ENCODE measurements at places on chromosomes 3 and 15. TPM values are rescaled to one million over a fixed set of nuclear protein-coding genes. Genes with fewer than 3 reads are reported as not detected.

GRCh38 chr15:26015516-26016075 is 152.5 kb upstream of the ATP10A start:
- no peak for DNase-seq

DNA sequence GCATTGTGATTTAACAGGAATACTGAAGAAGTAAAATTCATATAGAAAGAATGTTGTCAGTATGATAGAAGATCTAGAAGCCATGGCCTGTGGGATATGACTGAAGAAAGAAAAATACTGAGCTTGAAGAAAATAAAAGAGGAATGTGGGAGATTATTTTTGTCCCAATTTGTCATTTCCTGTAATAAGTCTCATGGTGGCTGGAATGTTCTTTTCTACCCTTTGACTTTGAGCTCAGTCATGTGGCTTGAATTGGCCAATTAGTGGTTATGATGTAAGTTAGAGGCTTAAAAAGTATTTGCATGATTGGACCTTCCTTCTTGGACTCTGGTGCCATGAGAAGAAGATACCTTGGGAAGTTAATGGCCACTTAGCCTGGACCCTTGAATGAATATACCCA is 14.1 kb downstream of the APH1B start:
- DNase-seq, result no peak

DNA sequence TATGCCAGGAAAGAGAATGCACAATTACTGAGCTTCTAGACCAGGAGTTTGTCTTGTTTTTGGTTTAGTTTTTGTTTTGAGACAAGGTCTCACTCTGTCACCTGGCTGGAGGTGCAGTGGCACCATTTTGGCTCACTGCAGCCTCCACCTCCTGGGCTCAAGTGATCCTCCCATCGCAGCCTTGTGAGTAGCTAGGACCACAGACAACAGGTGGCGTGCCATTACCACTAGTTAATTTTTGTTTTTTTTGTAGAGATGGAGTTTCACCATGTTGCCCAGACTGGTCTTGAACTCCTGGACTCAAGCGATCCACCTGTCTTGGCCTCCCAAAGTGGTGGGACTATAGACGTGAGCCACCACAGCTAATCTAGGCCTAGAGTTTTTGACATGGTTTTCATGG is 104.4 kb upstream of the CCDC54 start:
- DNase-seq, result no peak

- no peak for DNase-seq
These were observed 81.4 kb downstream of the FOXP1 start for GRCh38 chr3:71502066-71502625.

- no peak for DNase-seq
These were observed at the start of gene MEGF11 for GRCh38 chr15:66253418-66254088. Gene MEGF11, minus strand, starts transcription at chr15:66253750. Its CDS starts 125,347 bp downstream, at chr15:66128403.

Gene LRRC15
- total RNA-seq, result not detected

Gene GOLGA6L7
- not detected for total RNA-seq

GRCh38 chr3:129673012-129673411 is 66.5 kb upstream of the PLXND1 start:
- no peak for DNase-seq

DNA sequence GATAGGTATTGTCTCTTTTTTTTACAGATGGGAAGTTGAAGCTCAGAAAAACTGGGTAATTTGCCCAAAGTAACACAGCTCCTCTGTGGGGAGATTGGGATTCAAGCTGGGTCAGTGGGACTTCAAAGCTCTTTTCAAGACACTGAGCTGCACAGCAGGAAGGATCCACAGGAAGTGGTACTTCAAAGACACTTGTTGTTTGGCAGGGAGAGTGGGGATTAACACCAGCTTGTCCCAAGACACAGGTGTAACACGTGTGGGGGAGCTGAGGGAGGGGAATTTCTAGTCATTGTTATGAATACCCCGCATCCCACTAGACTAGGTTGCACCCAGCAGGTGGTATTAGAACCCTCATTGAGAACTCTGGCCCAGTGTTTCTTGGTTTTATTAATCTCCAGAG is 116.0 kb downstream of the FOXB1 start:
- no peak for DNase-seq

GRCh38 chr15:69786136-69786701 is 311.5 kb downstream of the TLE3 start:
- DNase-seq, result no peak

- no peak for DNase-seq
These were observed 11.4 kb downstream of the ANPEP start for GRCh38 chr15:89802986-89803824.

Gene LRRC3B
- total RNA-seq, result not detected

GRCh38 chr3:154040283-154040682 is 80.9 kb upstream of the ARHGEF26 start:
- no peak for DNase-seq

DNA sequence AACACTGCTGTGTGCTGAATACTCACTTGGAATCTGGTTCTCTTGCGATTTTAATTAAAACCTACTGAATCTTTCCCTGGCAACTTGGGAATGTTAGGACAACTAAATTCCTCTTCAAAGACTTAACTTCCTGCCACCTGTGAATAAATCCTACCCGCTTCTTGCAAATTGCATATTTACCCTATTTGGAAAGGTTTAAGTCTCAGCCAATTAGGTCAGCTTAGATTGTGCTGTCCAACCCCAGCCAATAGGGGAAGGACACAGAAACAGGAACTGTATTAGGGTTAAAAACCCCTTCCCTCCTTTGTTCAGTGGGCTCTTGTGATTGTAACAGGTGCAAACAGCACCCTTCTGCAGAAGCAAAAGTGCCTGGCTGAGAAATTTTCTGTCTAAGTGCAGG is 38.6 kb upstream of the FSTL1 start:
- DNase-seq, result no peak

DNA sequence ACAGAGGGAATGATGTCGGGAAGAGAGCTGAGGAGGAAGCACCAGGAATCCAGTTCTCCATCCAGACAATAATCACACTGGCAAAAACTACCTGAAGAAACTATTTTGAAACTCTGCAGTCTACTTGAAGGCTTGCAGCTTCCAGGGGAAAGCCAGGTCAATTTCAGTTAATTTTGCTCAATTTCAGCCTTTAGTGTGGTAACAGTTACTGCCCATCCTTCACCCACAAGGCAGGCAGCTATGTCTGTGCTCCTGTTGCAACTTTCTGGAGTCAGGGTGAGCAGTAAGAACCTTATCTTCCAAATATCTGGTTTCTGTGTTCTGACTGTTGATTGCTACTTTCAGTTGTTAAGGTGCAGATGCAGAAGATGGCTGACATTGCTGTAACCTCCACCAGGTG is 221.7 kb downstream of the ADAMTS17 start:
- DNase-seq, result no peak

DNA sequence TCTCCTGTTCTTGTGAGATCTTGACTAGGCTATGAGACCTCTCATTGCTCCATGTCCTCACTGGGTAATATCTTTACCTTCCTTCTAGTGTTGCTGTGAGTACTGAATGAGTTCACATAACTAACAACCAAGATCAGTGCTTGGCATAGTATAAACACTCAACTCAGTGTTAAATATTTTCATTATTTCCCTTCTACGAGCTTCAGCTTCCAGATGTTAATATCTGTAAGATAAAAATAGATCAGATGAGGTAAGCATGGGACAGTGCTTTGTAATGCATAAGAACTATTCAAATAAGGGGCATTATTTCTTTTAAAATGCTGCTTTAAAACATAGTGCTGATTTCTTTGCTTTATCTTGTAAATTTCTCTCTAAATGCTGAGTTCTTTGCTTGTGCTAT is 130.8 kb downstream of the DIPK2A start:
- no peak for DNase-seq

Gene NDN
- 0.77 TPM for total RNA-seq

Gene PLIN1
- total RNA-seq, result 0.50 TPM

DNA sequence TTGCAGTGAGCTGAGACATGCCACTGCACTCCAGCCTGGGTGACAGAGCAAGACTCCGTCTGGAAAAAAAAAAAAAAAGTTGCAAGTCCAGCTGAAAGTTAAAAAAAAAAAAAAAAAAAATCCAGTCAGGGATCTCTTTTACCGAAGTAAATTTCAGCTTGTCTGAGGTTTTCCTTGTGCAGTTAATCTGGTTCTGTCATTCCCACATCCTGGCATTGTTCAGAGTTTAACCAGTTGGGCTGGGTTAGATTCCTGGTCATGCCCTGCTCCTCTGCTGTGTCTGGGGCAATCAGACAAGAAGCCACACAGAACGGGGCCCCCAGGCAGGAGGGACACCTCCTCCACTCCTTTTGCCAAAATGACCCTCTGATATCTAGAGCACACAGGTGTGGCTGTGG is 84.1 kb upstream of the KLHL25 start:
- no peak for DNase-seq

- no peak for DNase-seq
These were observed 275.5 kb downstream of the MECOM start for GRCh38 chr3:169387751-169388696.

DNA sequence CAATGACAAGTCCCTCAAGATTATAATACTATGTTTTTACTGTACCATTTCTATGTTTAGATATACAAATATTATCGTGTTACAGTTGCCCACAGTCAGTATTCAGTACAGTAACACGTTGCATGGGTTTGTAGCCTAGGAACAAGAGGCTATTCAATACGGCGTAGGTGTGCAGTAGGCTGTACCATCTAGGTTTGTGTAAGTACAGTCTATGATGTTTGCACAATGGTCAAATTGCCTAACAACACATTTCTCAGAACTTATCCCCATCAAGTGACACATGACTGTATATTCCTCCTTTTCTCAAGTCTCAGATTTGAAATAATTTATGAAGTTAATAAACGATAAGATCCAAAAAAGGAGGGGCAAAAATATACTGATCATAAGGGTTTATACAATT is 21.7 kb downstream of the ZDHHC3 start:
- no peak for DNase-seq

- no peak for DNase-seq
These were observed 27.9 kb downstream of the AKAP13 start for GRCh38 chr15:85408270-85408746.

DNA sequence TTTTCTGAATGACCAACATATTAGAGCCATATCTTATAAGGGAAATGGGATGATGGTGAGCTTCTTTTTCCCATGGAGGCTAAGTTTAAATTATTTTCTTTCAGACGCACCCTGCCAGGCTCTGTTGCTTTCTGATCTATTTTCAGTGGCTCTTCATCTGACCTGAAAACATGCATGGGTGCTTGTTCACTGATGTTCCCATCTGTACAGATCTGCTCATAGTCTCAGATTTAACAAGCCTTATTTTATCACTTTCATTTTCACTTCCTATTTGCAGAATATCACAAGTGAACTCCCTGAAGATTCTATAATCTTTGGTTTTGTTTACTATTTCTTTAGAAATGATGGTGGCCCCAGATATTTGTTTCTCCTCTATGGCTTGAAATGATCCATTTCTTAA is 31.1 kb upstream of the SUCLG2 start:
- no peak for DNase-seq
